ENCODE measurements at places on chromosomes 2 and 18. TPM values are rescaled to one million over a fixed set of nuclear protein-coding genes. Genes with fewer than 3 reads are reported as not detected.

Gene SERPINB10
- not detected for total RNA-seq

Gene SGO2
- total RNA-seq = 6.2 TPM

Gene CRYGC
- not detected for total RNA-seq

Gene MC4R
- total RNA-seq = not detected

Gene DYSF
- total RNA-seq = 148 TPM

Gene RAB12
- 61.2 TPM for total RNA-seq

Gene LOXHD1
- total RNA-seq = not detected

Gene LAMA3
- total RNA-seq = 6.5 TPM

Gene MAL
- not detected for total RNA-seq

Gene PDCD1
- total RNA-seq = not detected

Gene CHRND
- total RNA-seq = not detected

Gene COL4A4
- total RNA-seq = under 0.01 TPM
